Stimulated activated CD8-positive, alpha-beta memory T cell treated with anti-CD3 and anti-CD28 coated beads, Interleukin-4, amount 100 ng/mL, for 48 hours (primary cell): ENCODE measurements at places on chromosomes 16 and 17.

- no peak for DNase-seq
These were observed 12.3 kb upstream of the LGALS3BP start for GRCh38 chr17:78991906-78992532.

DNA sequence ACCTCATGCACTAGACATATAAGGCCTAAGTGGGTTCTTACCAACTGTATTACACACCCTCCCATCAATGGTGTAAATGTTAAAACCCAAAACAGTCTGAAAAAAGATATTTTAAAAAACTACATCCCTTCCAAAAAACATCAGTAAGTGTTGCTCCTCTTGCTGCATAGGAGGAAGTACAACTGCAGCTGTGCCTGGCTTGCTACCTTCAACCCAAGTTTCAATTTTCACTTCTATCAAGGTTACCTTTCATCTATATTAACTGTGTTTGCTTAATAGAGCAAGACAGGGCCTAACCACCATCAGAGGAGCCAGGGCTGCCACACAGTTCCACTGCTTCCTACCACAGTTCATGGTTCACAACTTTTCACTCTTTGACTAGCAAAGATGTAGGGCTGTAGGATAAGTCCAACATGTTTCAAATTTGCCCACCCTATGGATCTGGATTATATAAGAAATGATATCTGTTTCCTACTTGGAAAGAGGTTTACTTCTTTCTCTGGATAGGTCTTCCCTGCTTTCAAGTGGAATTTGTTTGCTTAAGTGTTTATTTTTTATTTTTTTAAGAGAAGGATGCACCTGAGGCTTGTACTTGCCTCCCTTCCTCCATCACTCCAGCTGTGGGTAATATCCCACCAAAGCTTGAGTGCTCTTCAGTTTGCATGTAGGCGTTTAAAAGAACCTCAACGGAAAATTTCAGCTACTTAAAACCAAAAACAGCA, 56.7 kb downstream of the GRB7 start:
- no peak for DNase-seq

- no peak for DNase-seq
These were observed 82.5 kb downstream of the C17orf67 start for GRCh38 chr17:56751145-56751738.

GRCh38 chr16:10502776-10503175, 77.6 kb downstream of the EMP2 start:
- DNase-seq: no peak

DNA sequence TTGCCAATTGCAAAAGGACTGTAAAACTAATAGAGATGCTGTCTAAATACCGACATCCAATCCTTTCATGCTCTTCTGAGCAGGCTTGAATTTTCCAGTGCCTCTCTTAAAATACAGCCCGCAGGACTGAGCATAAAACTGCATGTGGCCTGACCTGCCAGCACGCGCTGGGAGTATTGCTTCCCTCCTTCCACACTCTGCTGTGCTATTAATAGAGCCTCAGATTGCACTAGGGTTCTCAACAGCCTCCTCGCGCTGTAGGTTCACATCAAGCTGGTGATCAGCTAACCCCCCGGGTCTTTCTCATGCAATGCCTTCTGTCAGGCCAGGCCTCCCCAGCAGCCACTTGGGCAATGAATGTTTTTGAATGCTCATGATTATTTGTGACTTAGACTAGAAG, 14.2 kb upstream of the MSI2 start:
- DNase-seq: no peak

GRCh38 chr17:19979917-19980770, 2.5 kb upstream of the AKAP10 start:
- peak; percentile 22 for DNase-seq

- DNase-seq: peak; percentile 50
These were observed 119.2 kb downstream of the RPTOR start for GRCh38 chr17:80663781-80664206.

DNA sequence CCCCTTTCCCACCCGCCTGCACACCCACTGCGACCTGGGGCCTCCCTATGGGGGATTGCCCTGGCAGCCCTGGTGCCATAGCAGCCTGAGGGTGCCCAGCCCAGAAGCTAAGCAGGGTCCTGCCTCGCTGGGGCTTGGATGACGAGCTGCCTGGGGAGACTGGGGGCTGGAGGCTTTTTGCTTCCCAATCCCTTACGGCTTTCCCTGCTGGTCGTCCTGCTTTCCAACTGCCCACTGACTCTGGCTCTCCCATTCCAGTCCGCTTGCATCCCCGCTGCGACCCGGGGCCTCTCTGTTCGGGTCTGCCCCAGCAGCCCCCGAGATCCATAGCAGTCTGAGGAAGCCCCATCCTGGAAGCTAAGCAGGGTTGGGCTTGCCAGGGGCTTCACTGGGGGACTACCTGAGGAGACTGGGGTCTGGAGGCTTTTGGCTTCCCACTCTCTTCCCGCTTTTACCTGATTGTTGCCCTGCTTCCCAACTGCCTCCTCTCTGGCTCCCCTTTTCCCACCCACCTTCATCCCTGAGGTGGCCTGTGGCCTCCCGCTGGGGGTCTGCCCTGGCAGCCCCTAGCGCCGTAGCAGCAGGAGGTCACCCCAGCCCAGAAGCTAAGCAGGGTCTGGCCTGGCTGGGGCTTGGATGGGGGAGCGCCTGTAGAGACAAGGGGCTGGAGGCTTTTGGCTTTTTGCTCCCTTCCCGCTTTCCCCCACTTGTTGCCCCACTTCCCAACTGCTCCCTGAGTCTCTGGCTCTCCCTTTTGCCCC, 2292.8 kb downstream of the TP53TG3F start:
- no peak for DNase-seq

GRCh38 chr17:38702166-38702915, 2.7 kb upstream of the MLLT6 start:
- DNase-seq: peak; percentile 86

DNA sequence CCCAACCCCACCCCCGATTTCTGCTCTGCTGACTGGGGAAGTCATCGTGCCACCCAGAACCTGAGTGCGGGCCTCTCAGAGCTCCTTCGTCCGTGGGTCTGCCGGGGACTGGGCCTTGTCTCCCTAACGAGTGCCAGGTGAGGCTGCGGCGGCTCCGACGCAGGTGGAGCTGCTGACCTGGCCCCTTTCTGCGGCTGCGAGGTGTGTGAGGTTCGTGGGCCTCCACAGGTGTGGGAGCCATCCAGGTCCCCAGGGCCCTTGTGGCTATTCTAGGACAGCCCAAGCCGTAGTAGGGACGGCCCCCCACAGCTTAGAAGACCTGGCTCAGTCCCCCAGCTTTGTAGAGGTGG, 3.0 kb downstream of the UBE2I start:
- DNase-seq: no peak

GRCh38 chr16:12150600-12150999, 174.1 kb downstream of the SNX29 start:
- DNase-seq: no peak

DNA sequence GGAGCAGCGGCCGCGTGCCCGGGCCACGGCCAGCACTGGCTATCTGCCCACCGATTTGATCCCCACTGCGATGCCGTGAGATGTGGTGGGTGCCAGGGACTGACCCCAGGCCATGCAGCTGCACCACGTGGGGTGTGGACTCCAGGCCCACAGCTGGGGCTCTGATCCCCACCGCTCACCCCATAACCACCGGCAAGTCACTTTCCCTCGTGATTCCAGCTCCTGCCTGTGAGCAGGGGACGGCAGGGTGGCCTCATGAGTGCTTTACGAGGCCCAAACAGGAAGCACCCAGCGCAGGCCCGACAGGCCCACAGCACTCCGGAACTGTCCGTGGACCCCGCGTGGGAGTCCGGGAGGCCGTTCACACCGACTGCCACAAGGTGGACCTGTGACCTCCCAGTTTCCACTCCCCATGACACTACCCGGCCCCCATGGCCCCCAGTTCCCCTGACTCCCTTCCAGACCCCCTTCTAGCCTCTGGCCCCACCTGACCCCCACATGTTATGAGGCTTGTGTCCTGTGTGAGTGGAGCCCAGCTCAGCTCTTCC, 616 bp downstream of the PTX4 start:
- DNase-seq: no peak
